Left ventricle myocardium superior (tissue), 1 donor: ENCODE measurements at places on chromosomes 12 and 14.

- no peak for DNase-seq
Measured at GRCh38 chr14:38297681-38298080, 41.8 kb upstream of the CLEC14A start.

GRCh38 chr12:78176643-78177042 lies 345.9 kb downstream of the NAV3 start:
- DNase-seq = no peak

GRCh38 chr12:106160915-106161314 lies 22.2 kb upstream of the NUAK1 start:
- DNase-seq = no peak

DNA sequence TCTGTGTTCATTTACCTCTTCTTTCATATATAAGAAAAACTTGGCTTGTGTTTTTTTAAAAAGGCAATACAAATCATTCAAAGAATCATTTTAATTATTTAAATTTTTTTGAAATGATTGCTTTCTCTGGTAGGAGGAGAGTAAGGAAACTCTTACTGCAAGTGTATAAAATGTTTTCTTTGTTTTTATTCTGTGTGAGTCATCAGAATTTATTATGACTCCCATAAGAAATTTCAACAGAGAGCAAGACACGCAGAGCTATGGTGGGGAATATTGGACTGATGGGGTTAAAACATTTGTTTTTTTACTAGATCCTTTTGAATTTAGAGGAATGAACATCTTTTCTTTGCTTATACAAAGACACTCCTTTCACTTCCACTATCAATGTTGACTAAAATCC lies 119.1 kb upstream of the ATXN7L3B start:
- no peak for DNase-seq

DNA sequence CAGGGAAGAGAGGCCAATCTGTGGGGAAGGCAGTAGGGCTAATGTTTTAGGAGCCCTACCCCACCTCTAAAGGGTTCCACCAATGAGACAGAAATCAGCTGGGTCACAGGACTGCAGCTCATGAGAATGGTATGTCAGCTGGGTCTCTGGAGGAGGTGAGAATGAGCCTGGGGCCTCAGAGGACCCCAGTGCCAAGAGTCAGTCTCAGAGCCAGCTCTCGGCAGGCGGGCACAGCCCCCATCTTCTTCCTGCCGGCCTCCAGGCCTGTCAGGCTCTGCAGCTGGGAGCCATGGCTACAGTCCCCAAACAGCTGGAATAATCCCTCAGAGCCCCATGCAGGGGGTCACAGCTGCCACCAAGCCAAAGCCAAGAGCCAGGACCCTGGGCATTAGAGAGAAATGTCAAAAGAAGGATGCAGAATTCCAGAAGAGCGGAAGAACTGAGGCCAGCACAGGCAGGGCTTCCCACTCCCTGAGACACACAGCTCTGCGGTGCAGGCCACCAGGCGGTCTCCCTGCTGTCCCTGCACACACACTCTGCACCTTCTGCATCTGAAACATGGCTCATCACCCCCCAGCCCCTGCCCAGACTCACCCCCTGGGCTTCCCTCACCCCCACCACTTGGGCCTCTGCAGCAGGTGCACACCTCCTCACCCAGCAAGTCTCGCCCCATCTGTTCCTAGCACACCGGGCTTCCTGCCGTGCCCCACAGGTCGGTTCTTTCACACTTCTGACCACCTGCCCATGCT lies 26.0 kb downstream of the ITPK1 start:
- no peak for DNase-seq
